ENCODE measurements at places on chromosomes 16 and 17.

DNA sequence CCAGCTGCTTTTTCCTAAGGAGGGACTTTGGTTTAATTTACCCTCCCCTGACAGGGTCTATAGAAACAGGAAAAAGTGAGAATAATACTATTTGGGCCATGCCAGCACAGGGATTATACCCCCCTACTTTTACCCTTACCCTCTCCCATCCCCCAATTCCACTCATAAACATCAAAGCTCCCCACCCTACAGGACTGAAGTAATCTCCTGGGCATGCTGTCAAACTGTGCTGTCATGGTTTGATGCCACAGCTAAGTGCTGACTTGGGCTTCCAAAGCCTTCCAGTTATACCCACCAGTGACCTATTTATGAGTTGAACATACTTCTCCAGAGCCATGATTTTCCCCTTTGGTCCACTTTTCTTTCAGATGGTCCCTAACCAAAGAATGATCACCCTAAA lies 12.8 kb downstream of the PHF12 start:
- DNase-seq: no peak

- DNase-seq: no peak
Observed at GRCh38 chr16:84052071-84052622, 9.6 kb upstream of the SLC38A8 start.

GRCh38 chr17:29016345-29017210 lies 10.7 kb upstream of the SEZ6 start:
- no peak for DNase-seq

DNA sequence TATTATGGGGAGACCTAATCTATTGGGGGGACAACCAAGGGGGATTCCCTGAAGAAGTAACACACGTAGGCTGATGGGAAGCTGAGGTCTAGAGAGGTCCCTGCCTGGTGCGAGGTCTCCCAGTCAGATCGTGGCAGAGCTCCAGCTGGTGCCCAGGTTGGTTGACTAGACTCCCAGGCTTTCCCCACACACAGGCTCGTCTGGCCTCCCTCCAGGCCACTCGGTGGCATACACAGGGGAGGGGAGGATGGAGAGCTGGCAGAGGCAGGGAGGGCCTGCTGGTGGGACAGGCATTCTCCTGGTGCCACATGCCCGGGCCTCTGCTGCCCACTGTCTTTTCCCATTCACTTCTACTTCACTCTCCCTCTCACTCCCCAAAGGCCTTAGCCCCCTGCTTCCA lies 8.5 kb upstream of the SOCS3 start:
- no peak for DNase-seq

DNA sequence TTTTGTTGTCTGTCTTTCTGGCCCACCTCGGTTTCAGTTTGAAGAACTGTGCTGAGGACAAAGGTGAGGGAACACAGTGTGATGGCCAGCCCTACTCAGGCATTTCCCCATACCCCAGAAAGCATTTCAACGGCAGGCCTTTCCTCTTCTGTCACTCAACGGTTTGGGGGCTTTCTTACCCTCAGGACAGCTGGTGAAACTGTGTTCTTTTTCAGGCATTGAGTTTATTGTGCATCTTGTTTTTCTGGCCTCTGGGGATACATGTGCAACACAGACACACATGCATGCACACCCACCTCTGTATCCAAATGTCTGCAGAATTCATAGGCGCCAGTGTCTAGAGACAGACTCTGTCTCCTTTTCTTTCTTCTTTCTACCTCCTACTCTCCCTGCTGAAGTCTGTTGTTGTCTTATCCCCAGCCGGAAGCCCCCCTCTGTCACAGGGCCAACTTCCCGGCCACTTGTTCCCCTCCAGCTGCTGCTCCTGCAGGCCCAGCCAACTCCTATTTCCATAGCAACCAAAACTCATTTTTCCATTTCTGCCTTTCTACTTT lies 17.0 kb downstream of the CHD9 start:
- DNase-seq: no peak

DNA sequence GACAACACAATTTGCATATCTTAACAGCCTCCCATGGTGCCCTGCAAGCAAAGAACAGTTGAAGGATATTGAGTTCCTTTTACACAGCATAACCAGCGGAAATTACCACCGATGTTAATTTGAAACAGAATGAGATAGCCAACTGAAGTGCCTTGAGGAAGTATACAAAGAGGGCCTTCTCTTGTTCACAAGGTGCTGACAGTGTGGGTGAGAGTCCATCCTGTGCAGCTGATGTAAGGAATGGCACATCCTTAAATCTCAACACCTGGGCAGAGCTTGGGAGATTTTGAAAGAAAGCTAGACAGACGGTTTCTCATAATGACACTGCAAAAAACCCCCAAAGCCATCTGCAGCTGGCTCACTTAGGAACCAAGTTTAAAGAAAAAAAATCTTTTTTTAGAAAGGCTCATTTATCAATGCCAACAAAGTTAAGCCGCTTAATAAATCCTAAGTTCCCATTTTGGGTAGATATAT lies 818.6 kb downstream of the KCNJ2 start:
- DNase-seq: no peak

All from Calu3 (cell line).